ENCODE measurements at places on chromosomes 2 and 18.

- DNase-seq, result peak; percentile 91
These were observed 567.6 kb downstream of the PLCL1 start for GRCh38 chr2:198371921-198372543.

GRCh38 chr18:79397247-79397829 is 1.6 kb downstream of the NFATC1 start:
- no peak for DNase-seq

GRCh38 chr2:17625446-17625845 is 85.0 kb downstream of the VSNL1 start:
- DNase-seq, result no peak

DNA sequence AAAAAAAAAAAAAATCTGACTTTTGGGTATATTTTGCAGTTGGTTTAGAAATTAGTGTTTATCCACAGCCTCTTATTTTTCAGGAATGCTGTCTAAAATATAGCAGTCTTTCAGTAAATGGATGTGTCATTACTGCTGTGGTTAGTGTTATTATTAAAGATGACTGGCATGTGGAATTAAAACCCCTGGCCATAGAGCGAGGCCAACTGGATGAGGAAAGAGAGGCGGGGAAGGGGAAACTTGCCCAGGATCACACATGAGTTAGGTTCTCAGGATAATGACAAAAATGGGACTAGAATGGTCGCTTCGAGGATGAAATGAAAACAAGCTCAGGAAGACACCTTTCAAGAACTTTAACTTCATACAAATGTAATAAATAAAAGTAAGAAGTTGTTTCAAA is 57.4 kb upstream of the APCDD1 start:
- DNase-seq, result no peak

- DNase-seq, result no peak
These were observed 96.2 kb downstream of the KLHL29 start for GRCh38 chr2:23480957-23481797.

DNA sequence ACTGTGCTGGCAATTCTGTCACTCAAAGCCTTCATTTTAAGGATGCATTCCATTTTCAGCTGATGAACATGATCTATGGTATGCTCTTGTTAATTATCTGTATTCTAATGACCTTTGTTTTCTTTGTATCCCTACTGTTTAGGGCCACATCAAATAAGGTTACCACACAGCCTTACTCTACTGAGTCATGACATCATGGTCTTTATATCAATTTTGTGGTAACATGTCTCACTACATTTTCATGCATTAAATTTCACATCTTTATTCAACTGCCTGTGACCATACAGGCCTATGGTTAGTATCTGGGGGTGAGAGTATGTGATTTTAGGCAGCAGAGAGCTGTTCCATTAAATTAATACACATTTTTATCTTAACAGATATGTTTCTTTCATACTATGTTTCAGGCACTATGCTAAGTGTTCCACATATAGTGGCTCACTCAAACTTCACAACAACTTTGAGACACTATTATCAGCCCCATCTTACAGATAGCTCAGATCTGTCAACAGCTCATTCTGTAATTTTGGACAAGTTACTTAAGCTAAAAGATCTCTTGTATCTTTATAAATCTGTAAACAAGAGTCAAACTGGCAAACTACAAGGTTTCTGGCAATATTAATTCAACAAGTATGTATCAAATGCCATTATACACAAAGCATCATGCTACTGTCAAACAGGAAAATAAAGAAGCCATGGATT is 18.0 kb downstream of the LRPPRC start:
- no peak for DNase-seq

DNA sequence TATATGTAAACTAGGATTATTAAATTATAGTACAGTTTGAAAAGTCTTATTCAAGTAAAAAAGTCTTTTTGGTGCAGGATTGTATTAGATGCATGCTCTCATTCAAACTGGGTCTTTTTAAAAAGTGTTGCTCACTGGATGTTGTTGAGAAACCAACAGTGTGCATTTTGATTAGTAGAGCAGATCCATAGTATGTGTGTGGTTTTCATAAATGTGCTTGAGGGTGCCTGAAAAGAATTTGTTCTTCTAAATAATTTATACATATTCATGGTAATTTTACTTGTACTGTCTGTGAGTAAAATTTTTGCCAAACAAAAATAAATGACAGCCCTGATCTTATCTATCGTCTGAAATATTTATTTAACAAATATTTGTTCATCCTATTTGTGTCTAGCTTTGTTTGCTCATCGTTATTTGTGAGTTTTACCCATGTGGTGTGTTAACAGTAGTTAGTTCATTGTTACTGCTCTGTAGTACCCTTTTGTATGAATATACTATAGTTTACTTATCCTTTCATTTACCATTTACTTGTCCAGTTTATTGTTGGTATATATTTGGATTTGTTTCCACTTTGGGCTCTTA is 50.4 kb downstream of the PTPN4 start:
- DNase-seq, result no peak

- peak; percentile 42 for DNase-seq
These were observed 213.0 kb downstream of the SP3 start for GRCh38 chr2:173752152-173752551.

GRCh38 chr2:134583997-134584520 is 134.7 kb downstream of the TMEM163 start:
- no peak for DNase-seq

GRCh38 chr2:12651641-12652040 is 65.1 kb upstream of the TRIB2 start:
- DNase-seq, result no peak

DNA sequence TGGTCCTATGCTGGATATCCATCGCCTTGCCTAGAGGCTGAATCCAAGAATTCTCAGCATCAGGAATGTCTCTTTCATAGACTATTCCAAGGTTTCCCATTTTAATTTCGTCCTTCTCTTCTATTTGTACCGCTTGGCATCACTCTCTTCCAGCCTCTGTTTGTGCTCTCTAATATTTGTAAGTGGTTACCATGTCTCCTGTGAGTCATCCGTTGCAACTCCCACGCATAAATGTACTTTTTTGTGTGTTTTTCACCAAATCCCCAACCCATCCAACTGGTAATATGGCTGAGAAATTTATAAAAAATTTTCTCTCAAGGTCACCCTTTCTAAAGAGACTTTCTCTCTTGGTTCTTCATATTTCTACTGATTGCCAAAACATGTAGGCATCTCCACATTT is 21.8 kb downstream of the COLEC12 start:
- no peak for DNase-seq

GRCh38 chr2:42987112-42987922 is 194.9 kb upstream of the HAAO start:
- peak; percentile 32 for DNase-seq

DNA sequence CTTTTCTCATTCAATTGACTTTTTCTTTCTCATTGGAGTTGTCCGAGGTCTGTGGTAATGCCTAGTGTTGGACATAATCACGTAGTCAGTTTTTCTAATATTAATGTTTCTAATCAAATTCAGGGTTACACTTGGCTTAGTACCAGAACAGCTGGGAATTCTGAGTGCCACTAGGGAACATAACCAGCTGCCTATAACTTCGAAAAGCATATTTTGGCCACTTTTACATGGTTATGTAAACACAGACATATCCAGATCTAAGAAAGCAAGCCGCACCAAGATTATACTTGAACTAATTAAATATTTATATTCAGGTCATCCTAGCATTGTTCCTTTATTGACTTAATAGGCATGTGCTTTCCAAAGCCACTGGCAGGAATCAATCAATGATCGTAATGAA is 91.1 kb upstream of the ARHGAP28 start:
- no peak for DNase-seq

- no peak for DNase-seq
These were observed 1.1 kb downstream of the SCYGR1 start for GRCh38 chr2:227386630-227387029.

DNA sequence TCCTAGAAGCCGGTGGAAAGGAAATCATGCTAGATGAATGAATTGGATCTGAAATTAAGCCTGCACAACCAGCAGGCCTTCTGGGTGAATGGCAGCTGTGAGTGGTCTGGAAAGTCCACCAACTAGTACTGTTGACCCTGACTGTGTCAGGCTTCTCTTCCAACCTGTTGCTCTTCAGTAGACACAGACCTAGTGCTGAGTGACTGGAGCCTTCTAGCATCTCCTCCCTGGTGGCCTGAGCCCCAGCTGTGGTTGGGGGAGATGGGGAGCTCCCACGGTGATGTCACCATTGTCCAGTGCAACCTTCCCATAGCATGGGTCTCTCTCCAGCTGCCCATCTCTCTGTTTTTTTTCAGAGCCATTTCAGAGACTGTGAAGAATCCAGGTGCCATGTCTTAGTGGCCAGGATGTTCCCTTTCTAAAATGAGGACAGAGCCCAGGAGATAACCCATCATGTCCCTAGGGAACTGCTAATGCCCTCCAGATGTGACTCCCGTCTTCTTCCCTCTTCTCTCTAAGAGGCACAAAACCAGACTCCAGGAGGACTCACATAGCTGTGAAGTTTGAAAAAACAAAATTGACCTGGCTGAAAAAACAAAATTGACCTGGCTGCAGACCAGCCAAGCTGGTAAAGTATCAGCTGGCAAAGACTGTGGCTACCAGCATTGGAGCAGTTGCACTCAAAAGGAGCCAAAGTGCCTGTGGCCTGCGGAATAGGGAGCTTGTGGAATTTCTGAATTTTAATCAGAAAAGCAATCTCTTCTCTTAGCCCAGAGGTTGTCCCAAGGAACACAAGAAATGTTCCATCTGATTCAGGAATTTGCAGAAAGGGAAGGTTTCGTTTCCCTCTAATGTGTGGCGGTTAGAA is 67.4 kb upstream of the RPL31 start:
- DNase-seq, result no peak

GRCh38 chr18:54284535-54284934 is 15.2 kb downstream of the POLI start:
- DNase-seq, result no peak

GRCh38 chr2:235283246-235283645 is 210.6 kb upstream of the AGAP1 start:
- no peak for DNase-seq

DNA sequence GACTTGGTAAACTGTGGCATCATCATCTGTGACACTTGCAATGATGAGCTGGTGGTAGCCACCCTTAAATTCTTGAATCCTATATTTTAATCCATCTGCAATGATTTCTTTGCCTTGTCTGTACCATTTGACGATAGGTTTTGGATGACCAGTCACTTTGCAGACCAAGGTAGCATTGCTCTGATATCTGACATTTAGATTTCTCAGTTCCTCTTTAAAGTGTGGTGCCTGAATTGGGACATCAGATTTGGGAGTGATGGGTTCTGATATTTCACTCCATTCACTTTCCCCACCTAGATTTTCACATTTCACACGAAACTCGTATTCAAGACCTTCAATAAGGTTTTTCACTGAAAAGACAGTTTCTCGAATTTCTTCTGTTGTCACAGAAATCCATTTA is 55.8 kb downstream of the PLEKHA3 start:
- DNase-seq, result no peak

DNA sequence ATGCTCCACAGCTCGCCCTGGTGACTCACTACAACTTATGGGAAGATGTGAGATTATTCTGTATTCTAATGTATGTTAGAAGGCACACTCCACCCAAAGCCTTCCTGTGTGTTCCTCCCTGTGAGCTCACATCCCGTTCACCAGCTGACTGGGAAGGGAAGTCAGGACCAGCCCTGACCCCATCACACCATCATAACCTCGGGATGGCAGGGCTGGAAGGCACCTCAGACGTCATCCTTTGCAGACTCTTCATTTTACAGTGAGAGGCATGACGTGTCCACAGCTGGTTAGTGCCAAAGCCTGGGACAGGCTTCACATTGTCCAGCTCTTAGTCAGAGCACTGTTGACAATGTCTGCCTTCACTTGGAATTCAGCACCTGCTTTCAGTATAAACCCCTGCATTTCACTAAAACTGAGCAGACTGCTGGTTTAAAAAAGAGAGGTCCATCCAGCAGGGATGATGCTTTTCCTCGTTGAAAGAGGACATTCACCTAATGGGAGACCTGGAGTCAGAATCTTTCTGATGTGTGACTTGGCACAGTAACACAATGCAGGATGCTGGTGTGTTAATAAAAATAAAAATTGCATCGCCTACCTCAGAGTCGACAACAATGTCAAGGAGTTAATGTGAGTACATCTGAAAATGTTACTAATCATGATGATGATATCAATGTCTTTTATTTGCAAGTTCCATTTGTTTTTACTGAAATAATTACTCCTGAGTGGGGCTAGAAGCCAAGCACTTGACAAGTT is 418.0 kb upstream of the TNP1 start:
- peak; percentile 83 for DNase-seq

DNA sequence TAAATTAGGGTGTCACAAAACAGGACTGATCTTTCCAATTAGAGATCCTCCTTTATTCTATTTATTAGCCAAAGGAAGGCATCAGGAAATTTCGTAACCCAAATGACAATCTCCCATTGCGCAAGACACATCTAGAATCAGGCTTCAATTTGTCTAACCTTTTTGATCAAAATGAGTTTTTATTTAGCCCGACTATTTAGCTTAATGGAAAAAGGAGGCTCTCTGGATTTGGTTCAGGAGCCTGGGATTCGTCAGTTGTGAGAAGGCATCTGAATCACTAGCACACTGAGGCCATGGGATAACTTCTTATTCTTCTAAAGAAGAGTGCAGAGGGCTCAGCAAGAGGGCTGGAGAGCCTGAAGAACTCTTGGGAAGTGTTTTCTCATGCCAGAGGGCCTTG is 332.1 kb upstream of the ETAA1 start:
- no peak for DNase-seq

GRCh38 chr2:203758841-203759689 is 52.6 kb downstream of the CD28 start:
- no peak for DNase-seq

- DNase-seq, result no peak
These were observed 241.4 kb downstream of the KCNS3 start for GRCh38 chr2:18119883-18120282.

DNA sequence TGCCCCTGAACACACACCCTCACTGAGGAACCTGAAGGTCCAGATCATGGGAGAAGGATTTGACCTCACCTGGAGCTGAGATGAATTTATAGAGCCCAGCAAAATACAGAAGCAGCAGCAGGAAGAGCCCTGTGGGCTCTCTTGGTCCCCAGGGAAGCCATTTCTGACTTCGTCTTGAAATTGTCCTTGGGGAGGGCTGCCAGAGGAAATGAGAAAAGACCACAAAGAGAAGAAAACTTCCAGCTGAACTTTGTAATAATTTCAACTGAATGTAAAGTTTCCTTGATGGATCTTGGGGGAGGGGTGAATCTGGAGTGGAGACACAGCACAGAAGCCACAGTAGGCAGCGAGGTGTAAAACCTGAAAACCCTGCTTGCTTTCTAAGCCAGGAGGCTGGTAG is 500.9 kb upstream of the NXPH2 start:
- DNase-seq, result no peak

- no peak for DNase-seq
These were observed 479.1 kb downstream of the MBD2 start for GRCh38 chr18:53745224-53745967.

GRCh38 chr2:225771701-225772100 is 372.2 kb downstream of the NYAP2 start:
- no peak for DNase-seq

DNA sequence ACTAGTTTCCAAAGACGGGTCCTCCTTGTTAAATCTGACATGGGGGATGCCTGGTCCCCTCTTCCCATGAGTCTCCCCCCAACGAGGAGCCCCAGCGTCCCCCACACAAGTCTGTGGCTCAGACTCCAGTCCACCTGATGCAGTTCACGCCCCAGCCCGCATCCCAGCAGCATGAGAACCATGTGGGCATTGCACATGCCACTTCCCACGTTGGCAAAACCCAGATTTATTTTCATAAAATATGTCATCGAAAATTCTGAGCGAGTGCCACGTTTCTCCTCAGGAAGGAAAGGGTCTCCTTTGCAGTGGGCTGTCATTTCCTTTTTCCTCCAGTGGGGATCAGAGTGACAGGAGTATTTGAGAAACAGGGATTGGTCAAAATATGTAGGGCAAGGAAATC is 45.7 kb upstream of the TPO start:
- DNase-seq, result no peak

GRCh38 chr2:202530038-202530437 is 104.7 kb upstream of the FAM117B start:
- no peak for DNase-seq

All from SK-MEL-5 (cell line).